Dorsolateral prefrontal cortex (tissue), 122 donors: ENCODE measurements at places on chromosomes 7 and 10.

GRCh38 chr7:12583176-12583575 lies 12.7 kb downstream of the SCIN start:
- no peak for DNase-seq

GRCh38 chr7:138645284-138645683 lies 55.9 kb downstream of the SVOPL start:
- DNase-seq = no peak

DNA sequence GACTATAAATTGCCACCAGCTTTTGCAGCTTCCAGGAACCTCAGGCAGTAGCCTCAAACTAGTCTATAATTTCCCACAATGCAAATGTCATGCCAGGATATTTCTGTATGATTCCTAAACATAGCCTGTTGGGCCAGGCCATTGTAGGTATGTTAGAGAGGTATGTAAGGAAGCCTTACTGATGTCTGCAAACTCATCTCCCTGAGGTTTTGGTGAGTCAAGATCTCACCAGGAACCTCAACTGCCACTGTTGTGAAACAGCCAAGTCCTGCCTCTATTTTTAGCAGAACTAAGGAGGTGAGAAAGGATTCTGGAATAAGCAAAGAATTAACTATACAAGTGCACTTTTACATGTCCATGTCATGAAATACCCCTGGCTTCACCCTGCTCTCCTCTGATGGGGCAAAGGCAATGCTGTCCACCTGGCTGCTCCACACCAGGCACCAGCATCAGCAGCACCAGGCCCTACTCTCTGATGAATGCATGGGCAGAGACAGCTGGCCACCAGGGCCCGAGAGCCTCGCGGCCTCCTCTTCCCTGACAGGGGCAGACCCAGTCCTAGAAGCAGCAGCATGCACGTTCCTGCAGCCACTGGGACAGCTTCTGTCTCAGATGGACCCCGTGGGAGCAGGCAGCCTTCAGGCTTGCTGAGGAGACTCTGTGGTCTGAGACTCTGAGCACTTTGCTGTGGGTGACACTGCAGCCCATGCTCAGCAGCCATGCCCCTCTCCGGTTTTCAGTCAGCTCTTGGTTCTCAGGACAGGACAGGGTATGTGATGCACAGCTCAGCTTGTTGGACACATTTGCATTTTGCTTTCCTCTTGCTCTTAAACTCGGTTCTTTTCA lies 147.3 kb downstream of the ZMYND11 start:
- DNase-seq = no peak

- DNase-seq = no peak
Observed at GRCh38 chr7:136174477-136175125, 197.4 kb upstream of the MTPN start.

- no peak for DNase-seq
Observed at GRCh38 chr7:47786557-47787248, 161.6 kb downstream of the PKD1L1 start.

- DNase-seq = no peak
Observed at GRCh38 chr7:106466867-106467266, 182.1 kb upstream of the NAMPT start.

- no peak for DNase-seq
Observed at GRCh38 chr10:22053048-22053447, 49.5 kb upstream of the DNAJC1 start.

- DNase-seq = no peak
Observed at GRCh38 chr10:93872375-93873158, 21.2 kb upstream of the SLC35G1 start.

DNA sequence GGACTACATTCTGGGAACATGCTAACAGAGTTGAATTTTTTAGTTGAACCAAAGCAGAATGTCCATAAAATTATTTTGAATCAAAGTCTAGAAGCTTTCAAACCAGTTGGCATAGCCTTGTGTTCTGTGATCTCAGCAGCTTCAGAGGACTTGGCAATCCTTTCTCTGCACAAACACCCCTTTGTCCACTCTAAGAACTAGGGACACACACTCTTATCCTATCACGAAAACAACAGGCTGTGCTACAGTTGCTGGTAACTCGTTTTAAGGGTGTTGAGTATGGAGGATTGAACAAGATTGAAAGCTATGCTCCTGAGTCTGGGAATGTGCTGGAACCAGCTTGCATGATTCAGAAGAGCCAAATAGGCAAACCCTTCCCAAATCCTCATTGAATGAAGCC lies 76.4 kb upstream of the PRSS58 start:
- peak; percentile 41 for DNase-seq

DNA sequence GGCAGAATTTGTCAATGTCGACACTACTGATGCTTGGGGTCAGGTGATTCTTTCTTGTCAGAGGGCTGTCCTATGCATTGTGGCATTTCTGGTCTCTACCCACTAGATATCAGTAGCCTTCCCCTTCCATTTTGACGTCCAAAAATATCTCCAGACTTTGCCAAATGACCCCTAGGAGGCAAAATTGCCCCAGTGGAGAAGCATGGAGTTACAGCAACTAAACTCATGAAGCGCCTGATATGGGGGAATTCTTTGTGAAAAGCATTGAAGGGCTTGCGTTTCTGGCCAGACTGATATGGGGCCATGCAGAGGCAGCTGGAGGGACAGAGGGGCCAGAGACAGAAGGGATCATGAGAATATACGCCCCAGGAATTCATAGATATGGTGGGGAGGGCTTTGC lies 43.6 kb downstream of the ADRB1 start:
- DNase-seq = no peak

DNA sequence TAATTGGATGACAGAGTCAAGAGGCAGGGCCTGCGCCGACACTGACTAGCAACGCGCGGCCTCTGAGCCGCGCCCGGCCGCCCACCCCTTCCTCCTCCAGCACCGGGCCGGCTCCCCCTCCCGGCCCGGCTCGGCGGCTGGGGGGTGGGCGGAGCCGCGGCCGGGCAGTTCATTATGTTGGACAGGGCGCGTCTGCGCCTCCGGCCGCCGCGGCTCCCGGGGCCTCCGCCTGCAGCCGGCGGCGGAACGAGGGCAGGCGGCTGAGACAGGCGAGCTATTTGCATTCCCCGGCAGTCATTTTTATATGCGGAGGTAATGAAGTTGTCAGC lies 106.7 kb downstream of the SNX10 start:
- DNase-seq = peak; percentile 39

GRCh38 chr10:95300022-95300539 lies 9.3 kb upstream of the PDLIM1 start:
- no peak for DNase-seq
